ENCODE measurements at places on chromosomes 13 and 19. TPM values are rescaled to one million over a fixed set of nuclear protein-coding genes. Genes with fewer than 3 reads are reported as not detected.

The KCNJ14 gene
- 0.42 TPM for total RNA-seq

The FCGBP gene
- total RNA-seq, result 7.7 TPM

The SPRED3 gene
- total RNA-seq, result 0.05 TPM

The GPC6 gene
- 126 TPM for total RNA-seq

The FFAR1 gene
- total RNA-seq, result not detected

The VSTM1 gene
- not detected for total RNA-seq

The CCL25 gene
- not detected for total RNA-seq

The SELENOW gene
- total RNA-seq, result 186 TPM

The CAPNS1 gene
- total RNA-seq, result 132 TPM

The C19orf73 gene
- total RNA-seq, result not detected

The C13orf42 gene
- total RNA-seq, result not detected

The SLC6A16 gene
- 0.26 TPM for total RNA-seq

The PLK5 gene
- 0.37 TPM for total RNA-seq

The SNRPA gene
- total RNA-seq, result 22.6 TPM

The USF2 gene
- total RNA-seq, result 27.4 TPM

Measured in urinary bladder (tissue), 4 donors.